ENCODE measurements at places on chromosomes 16 and 17.

GRCh38 chr16:74713876-74714275, 13.2 kb upstream of the MLKL start:
- DNase-seq, result no peak

GRCh38 chr17:78789663-78790181, 7.6 kb upstream of the CYTH1 start:
- DNase-seq, result peak; percentile 38

GRCh38 chr17:7347630-7348477, 4.1 kb upstream of the KCTD11 start:
- no peak for DNase-seq

DNA sequence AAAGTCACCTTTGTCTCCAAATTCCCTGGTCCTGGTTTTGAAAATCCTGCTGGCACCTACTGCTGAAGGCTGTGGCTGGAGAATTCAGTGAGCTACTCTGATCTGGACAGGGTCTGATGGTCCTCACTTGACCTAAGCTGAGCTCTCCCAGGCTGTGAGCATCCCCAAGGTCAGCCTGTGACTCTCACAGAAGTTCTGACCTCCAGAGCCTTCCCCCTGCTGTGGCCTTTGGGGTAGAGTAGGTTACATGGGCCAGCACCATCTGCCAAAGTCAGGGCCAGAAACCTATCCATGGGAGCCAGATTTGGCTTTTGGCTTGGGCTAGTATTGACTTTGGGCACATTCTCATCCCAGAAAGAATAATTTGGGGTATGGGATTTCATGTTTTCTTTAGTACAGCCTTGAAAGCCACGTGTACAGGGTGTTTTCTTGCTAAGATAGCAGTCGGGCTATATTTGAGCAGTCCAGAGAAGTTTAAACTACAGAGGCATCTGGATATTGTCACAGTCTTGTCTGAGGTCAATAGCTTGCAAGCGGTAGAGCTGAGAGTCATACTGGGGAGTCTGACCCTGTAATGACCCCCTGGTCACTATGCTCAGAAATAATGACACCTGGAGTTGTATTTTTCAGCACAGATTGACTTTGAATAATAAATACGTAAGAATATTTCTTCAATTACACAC, 6.2 kb upstream of the AGRP start:
- no peak for DNase-seq

GRCh38 chr17:44010966-44011647, 3.7 kb downstream of the TMEM101 start:
- no peak for DNase-seq

DNA sequence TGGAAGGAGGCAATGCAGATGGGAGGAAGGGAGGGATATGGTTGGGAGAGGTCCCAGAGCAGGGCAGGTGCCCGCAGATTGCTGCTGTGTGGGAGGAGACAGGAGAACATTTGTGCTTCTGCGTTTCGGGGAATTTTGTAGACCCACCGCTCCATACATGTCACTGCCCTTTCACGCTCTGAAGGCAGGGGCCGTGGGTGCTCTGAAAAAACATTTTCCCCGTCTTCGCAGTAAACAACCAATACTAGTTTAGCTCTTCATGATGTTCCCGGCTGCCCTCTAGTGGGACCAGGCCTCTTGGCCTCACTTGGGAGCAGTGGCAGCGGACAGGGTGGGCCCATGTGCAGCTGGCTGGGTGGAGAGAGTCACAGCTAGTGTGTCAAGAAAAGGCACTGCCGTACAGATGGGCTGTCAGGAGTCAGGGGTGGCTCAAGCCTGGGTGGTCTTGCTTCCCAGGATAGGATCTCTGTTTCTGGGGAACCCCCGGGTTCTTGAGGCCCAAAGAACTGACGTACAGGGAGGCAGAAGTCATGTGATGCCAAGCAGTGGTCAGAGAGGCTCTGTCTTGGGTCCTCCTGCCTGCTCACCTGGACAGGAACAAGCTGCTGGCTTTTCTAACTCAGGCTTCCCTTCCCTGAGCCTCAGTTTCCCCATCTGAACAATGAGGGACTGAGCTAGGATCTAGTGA, 46.5 kb upstream of the CPNE2 start:
- DNase-seq, result peak; percentile 57

DNA sequence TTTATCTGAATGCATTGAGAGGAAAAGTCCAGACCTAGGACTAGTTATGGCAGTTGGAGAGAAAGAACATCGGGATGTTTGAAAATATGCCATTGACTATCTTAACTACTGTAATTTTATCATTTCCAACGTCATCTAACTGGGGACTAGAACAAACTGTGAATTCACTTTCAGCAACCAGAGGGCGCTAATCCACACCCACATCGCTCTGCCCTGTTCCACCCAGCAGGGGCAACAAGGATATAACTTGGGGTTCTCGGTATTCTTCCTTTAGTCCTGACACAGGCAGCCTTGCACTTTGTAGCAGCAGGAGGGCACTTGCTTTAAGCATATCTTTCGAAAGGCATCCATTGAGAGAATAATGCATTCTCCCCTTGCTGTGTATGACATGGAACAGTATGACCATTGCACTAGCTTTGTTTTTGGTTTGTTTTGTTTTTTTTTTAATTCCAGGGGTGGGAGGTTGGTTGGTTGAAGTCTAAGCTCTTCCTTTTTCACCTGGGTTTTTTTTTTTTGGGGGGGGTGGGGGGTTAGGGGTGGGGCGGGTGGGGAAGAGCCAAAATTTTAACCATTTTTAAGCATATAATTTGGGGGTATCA, 31.5 kb downstream of the SIAH1 start:
- DNase-seq, result peak; percentile 90

GRCh38 chr17:78040440-78041385, 82.2 kb downstream of the TNRC6C start:
- DNase-seq, result peak; percentile 43

DNA sequence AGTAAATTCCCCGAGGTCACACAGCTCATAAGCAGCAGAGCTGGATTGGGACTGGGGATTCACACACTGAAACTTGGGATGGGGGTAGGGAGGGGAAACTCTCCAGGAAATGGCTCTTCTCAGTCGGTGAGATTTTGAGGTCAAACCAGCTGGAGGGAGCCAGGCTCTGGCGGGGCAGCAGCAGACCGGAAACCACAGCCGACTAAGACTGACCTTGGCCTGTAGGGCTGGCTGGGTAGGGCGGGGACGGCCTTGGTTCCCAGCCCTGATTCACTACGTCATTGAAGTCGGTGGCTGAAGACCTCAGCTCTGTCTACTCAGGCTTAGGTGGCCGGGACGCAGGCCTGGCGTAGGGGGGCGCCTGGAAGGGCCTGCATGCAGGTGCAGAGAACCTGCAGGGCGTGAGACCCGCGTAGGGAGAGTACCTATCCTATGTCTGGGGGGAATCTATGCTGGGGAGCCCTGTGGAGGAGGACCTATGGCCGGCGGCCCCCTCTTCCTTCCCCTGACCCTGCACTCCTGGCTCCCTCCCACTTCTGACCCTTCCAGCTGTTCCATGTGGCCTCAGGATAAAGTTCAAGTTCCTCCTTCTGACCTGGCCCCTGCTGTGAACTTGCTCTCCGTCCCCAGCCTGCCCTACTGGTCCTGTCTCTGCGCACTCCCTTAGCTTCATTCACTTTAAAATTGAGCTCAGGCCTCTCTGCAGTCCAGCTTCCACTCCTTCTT, 11.9 kb upstream of the SLC4A1 start:
- peak; percentile 83 for DNase-seq

- peak; percentile 44 for DNase-seq
Observed at GRCh38 chr17:17227608-17228520, 9.1 kb downstream of the FLCN start.

DNA sequence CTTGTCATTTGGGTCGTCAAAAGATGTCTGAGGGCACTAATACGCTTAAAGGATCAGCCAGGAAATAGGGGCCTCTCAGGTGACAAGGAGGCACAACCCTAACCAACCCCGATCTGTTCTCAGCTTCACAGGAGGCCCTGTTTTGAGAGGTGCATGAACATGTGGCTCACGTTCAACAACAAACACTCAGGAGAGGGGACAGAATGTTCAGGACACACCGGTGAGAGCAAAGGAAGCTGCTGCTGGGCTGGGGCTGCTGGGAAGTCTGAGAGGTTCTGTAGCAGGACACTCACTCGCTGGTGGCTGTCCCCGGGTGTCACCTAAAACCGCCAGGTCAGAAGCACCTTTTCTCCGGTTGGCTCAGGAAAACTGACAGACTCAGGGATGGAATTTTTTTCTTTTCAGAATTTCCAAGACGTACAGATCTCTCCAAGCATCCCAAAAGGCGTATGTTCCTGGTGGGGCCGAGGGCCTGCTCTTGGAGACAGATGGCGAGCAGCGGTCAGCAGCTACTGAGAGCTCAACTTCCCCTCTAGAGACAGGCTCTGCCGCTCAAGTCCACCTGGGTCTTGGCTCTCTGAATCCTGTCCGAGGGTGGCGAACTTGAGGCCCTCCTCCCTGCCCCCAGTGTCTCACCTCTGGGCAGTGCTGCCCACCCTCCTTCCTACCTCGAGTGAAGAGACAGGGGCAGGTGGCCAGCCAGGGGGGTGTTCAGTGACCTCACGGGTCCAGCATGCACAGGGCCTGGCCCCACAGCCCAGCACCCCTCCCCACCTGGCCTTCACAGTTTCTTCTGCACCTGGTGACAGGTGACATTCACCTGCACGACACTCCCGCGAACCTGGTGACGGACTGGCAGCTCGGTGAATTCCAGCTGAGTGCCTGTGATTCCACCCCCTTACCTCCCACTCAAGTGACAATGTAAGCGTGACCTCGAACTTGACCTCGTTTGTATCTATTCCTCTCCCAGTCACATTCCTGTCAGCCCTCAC, 22.9 kb downstream of the CLUH start:
- DNase-seq, result no peak

GRCh38 chr16:81497690-81498089, 53.1 kb downstream of the CMIP start:
- DNase-seq, result peak; percentile 39

GRCh38 chr17:12053552-12053951, 32.9 kb downstream of the MAP2K4 start:
- DNase-seq, result peak; percentile 69

GRCh38 chr16:56999409-57000270, 10.3 kb downstream of the NLRC5 start:
- DNase-seq, result no peak

GRCh38 chr17:2312736-2313135, 9.0 kb downstream of the SRR start:
- DNase-seq, result no peak

Data from erythroblast (primary cell).